ENCODE measurements at places on chromosomes 6 and 20.
A peak's percentile ranks its signal among the peaks of the same experiment; 100 is the strongest.

DNA sequence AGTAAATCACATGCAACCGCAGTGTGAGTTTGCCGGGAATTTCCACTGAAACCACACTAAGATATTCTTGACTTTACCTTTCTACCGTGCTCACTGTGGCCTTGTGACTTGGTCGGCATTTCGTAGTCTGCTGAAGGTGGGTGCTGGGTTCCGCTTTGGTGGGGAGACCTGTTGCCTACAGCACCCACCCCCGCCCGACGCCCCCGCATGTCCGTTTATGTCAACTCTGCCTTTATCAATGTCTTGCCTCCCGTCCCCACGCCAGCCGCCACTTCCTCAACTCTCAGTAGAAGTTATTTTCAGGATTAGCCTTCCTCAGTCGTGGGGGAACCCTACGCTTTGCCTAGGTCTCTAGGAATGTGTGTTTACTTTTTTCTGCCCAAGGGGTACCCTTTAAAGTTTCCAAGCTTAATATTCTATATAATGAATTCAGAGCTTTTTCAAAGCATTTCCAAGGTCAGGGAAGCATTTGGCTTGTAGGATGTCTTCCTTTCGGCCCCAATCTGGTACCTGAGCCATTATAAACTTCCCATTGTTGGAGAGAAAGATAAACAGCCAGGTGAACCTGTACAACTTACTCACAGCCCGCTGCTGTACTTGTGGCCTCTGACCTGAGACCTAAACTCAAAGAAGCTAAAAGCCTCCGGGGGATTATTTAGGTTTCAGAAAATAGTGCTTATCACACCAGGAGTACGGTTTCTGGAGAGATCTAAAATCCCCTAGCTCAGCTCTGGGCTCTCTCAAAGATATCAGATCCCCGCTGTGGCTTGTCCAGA lies 54.2 kb downstream of the TBC1D7 start:
- DNase-seq, result peak; percentile 68

- no peak for DNase-seq
These were observed 287.0 kb upstream of the RSPO3 start for GRCh38 chr6:126831461-126831860.

DNA sequence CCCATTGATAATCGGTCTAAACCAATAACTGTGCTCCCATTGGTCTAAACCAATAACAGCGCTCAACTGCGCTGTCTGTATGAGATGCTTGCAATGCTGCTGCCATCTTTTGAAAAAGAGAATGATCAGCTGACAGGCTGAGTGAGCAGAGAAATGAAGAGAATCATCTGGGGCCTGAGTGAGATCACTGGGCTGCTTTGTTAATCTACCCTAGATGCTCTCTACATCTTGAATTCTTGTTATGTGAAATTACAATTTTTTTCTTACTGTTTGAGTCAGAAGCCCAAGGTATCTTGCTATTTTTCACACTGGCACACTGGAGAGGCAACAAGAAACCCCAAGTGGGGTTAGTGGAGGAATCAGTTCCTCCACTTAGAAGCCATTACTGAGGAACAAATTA lies 91.5 kb upstream of the GCM1 start:
- DNase-seq, result no peak

GRCh38 chr6:138410048-138410735 lies 6.2 kb downstream of the HEBP2 start:
- no peak for DNase-seq

DNA sequence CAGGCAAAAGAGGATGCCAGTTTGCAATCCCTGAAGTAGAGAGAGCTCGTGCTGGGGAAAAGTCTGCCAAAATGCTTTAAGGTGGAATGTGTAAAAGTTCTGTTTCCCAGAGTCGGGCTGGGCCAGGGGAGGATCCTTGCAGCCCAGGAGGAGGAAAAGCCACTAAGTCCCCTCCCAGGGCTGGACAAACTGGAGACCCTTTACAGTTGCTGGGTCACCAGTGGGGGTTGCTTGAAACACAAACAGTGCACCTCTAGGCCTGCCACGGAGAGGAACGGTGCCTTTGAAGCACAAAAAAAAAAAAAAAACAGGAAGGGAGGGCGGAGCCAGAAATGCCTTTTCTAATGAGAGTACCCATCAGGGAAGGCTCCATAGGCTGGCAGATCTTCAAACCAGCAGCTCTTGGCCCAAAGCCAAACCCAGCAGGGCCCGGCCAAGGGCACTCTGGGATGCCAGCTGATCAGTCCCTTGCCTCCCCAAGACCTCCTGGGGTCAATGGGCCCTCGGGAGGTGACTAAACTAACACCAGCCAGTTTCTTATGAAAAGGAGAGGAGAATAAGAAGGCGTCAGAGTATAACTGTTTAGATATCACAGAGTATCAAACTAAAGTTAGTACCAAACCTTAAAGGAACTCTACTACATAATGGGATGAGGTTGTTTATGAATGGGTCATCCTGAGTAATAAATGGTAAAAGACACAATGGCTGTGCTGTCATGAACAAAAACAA lies 23.7 kb downstream of the HLA-A start:
- DNase-seq, result peak; percentile 9

GRCh38 chr6:159031846-159032245 lies 12.9 kb downstream of the TAGAP start:
- no peak for DNase-seq

DNA sequence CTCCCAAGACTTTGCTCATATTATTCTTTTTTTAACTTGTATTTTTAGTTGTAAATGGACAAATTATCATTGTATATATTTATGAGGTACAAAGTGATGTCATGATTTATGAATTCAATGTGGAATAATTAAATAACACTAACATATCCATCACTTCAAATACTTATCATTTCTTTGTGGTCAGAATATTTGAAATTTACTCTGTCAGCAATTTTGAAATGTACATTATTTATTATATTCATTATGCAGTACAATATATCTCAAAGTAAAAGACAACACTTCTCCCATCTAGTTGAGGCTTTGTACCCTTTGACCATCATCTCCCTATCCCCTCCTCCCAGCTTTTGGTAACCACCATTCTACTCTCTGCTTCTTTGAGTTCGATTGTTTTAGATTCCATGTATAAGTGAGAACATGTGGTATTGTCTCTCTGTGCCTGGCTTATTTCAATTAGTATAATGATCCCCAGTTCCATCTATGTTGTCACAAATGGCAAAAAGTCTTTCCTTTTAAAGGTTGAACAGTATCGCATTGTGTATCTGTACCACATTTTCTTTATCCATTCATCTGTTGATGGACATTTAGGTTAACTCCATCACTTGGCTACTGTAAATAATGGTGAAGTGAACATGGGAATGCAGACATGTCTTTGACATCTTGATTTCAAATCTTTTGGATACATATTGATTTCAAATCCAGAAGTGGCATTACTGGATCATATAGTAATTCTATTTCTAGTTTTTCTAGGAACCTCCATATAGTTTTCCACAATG lies 197.2 kb downstream of the KIF6 start:
- no peak for DNase-seq

- DNase-seq, result no peak
These were observed 42.6 kb upstream of the IFNGR1 start for GRCh38 chr6:137261761-137262160.

DNA sequence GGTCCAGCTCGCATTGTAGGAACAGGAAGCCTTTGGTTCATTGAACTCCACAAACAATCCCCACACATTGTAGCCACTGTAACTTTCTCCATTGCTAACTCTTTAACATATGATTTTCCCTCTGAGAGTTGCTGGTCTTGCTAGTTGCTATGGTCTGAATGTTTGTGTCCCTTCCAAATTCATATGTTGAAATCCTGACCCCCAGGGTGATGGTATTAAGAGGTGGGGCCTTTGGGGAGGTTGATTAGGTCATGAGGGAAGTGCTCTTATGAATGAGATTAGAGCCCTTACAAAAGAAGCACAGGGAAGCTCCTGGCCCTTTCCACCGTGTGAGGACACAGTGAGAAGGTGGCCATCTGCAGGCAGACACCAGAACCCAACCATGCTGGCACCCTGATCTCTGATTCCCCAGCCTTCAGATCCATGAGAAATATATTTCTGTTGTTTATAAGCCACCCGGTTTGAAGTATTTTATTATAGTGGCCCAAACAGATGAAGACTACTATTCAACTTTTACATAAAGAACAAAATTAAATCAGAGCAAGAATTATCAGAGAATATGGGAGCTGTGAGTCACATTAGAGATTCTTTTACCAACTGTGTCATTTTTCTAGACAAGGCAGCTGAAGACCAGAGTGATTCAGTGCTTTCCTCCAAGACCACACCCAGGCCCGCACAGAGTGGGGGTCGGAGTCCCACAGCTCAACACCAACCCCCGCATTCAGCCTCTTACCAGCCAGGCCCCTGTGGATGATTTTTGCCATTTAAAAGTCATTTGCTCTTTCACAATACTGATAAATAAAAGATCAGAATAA lies 143.0 kb downstream of the SAMD5 start:
- no peak for DNase-seq

DNA sequence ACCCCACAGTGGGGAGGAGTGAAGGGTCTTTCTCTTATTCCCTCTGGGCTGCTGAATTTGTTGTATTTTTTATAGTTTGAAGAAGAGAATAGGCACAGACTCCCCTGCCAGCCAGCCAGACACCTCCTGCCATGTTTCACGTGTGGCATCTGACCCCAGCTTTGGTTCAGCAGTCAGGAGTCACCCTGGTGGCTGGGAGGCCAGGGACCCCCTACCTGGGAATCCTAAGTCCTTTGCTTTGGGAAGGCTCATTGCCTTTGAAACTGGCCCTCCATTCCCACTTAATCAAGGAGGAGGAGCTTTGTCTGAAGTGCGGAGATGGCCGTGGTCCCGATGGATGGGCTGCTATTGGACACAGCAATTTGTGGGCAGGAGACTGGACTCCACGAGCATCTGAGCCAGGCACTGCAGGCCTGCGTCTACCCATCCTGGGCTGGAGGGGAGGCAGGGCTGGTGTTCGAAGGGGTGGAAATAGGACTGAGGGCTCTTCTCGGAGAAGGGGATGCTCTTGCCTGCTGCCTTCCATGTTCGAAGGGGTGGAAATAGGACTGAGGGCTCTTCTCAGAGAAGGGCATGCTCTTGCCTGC lies 196.1 kb downstream of the DLL1 start:
- no peak for DNase-seq

- DNase-seq, result no peak
These were observed 173.0 kb downstream of the PRKN start for GRCh38 chr6:162554531-162554930.

DNA sequence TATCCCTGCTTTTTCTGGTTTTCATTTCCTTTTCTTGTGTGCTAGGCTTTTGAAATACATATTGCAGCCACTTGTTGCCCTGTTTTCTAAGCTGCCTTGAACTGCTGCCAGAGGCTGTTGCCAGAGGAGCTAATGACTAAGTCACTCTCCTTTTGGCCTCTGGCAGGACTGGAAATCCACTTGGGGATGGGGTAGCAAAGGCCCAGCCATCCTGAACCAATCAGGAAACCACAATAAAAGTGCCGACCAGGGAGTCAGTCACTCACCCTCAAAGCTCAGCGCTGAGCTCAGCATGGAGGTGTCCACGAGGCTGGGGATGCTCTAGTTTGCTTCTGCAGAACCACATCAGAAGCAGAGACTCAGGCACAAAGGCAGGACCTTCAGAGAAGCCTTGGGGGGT lies 813.0 kb downstream of the DHX35 start:
- no peak for DNase-seq

DNA sequence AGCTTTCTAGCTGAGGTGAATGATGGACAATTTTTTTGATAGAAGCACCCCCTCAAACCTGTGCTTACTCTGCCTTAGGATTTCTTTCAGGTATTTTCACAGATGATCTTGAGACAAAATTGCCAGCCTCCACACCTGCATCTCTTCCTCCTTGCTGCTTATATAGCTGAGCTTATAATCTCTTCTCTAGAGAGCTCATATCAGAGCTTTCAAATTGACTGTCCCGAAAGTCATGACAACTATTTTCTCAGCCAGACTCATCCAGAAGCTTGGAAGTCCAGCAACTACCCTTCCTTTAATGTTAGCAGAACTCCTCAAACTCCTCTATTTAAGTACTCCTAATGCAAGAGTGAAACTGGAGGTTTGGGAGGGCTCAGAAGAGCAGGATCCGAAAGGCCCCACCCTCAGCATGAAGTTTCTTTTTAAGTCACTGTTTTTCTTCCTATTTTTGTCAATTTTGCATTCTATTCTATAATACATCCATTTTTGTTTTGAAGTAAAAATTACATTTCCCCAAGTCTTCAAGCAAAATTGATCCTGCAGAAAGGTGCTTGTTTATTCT lies 12.7 kb downstream of the CGA start:
- DNase-seq, result no peak

DNA sequence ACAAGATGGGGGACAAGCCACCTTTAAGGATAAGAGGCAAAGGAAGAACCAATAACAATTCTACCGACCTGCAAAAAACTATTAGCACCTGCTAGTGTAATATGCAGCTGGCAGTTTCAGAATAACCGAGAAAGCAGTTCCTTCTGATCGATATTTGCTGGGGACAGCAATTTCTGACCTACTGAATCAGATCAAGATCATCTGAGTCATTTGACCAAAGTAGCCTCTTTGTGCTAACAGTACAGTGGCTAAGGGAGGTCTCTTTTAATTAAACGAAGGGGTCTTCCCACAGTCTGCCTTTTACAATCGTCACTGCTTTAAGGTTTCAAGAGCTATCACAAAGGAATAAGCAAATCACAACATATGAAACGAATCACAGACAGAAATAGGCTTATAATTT lies 318.9 kb downstream of the BTBD9 start:
- no peak for DNase-seq

GRCh38 chr20:61989741-61990140 lies 75.9 kb downstream of the TAF4 start:
- no peak for DNase-seq

- no peak for DNase-seq
These were observed 6.6 kb upstream of the SPO11 start for GRCh38 chr20:57323034-57323433.

DNA sequence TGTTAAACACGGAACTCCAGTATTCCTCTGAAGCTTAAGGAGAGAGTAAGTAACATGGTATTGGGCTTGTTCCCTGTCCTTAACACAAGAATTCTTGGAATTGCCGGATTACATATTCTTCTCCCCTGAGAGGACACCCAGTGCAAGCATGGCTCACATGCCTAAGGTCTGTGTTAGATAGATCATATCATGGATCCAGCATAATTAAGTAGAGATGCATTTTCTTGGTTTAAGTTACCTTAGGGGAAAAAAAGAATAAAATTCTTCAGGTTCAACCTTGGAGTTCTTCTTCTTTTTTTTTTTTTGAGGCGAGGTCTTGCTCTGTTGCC lies 53.9 kb downstream of the AKAP12 start:
- no peak for DNase-seq

DNA sequence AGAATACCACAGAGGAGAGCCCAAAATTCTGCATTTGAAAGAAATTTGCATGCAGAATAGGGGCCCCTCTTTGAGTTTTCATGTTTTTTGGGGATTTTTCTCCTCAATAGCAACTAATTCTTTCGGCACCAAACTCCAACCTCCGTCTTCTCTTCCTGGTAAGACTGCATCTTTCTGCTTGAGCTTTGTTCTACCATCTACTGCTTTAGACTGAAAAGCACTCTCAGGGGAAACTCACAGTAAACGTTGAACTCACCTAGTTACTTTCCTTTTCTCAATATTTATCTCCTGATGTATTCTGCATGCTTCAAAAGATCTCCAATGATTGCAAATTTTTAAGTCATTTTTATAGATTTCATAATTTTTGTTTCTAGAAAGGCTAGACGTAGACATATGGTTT lies 36.9 kb upstream of the HLA-DQB1 start:
- no peak for DNase-seq
